T-helper 1 cell treated with Interleukin-12 subunit alpha and Interleukin-12 subunit beta and Interleukin-4 antibody, amounts not matched to agents 30 ng/mL and 1 ng/mL, for 36 hours (primary cell): ENCODE measurements at places on chromosomes 5 and 9. TPM values are rescaled to one million over a fixed set of nuclear protein-coding genes. Genes with fewer than 3 reads are reported as not detected.

The SLC24A2 gene
- total RNA-seq: not detected in 2 replicates

The CYLC2 gene
- not detected in 2 replicates for total RNA-seq

The DMRT3 gene
- not detected in 2 replicates for total RNA-seq

The PPP1R26 gene
- 0.07 and 0.49 TPM in 2 replicates for total RNA-seq

The GRIA1 gene
- total RNA-seq: not detected in 2 replicates

The PCDHGA11 gene
- total RNA-seq: 0.24 and 0.32 TPM in 2 replicates

The NUTM2G gene
- total RNA-seq: not detected in 2 replicates

The GFI1B gene
- not detected in 2 replicates for total RNA-seq

The WNK2 gene
- 0.20 and 0.22 TPM in 2 replicates for total RNA-seq

The SOX30 gene
- total RNA-seq: 0.10 and 0.12 TPM in 2 replicates

The FBP2 gene
- total RNA-seq: not detected in 2 replicates

The LRRC14B gene
- total RNA-seq: not detected in 2 replicates

The LTC4S gene
- total RNA-seq: 1.7 and 2.4 TPM in 2 replicates

The ELP1 gene
- total RNA-seq: 27.9 and 32.9 TPM in 2 replicates

The BHMT2 gene
- not detected in 2 replicates for total RNA-seq

The IFNA13 gene
- total RNA-seq: not detected in 2 replicates

The DMRTA1 gene
- not detected in 2 replicates for total RNA-seq

The NRARP gene
- total RNA-seq: 1.5 and 1.8 TPM in 2 replicates

The FOXD4L5 gene
- total RNA-seq: 0.15 and 0.32 TPM in 2 replicates

The DPM2 gene
- total RNA-seq: 51.3 and 53.8 TPM in 2 replicates

The TMEM215 gene
- not detected in 2 replicates for total RNA-seq

The CNTFR gene
- not detected in 2 replicates for total RNA-seq

The BTNL8 gene
- total RNA-seq: not detected in 2 replicates

The PALM2AKAP2 gene
- 5.2 and 8.2 TPM in 2 replicates for total RNA-seq

The TNFSF8 gene
- total RNA-seq: 171 and 182 TPM in 2 replicates

The NPR2 gene
- total RNA-seq: 10.4 and 12.0 TPM in 2 replicates

The GDA gene
- total RNA-seq: 0.02 TPM in 1 of 2 replicates, not detected in the other

The C8G gene
- 3.1 and 4.2 TPM in 2 replicates for total RNA-seq
